ENCODE measurements at places on chromosomes 6 and 20.

DNA sequence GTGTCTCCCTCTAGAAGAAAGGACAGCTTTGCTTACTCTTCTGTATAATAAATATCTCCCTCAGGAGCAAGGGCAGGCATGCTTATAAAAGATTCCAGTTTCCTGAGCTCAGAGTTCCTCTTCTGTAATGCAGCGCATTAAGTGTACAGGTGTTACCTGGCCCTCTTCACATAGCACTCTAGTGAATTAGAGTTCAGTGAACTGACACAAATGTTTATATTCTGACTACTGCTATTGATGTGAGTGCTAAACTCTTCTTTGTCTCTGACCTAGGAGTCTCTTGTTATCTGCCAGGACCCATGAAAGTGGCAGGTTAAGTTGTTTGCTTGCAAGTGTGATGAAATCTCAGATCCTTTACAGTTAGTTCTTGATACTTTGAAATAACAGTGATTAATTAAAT, 33.5 kb downstream of the CYB5R4 start:
- DNase-seq = no peak

DNA sequence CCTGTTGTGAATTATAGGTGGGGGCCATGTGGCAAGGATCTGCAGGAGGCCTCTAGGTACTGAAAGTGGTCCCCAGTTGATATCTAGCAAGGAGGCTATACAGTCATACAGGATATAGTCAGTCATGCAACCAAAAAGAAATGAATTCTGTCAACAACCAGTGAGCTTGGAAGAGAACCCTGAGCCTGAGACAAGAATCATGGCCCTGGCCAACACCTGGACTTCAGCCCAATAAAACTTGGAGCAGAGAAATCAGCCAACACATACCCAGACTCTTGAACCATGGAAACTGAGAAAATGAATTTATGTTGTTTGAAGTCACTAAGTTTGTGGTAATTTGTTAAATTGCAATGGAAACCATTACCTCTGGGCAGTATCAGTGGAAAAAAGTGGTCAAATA, 370.2 kb downstream of the KIF16B start:
- no peak for DNase-seq

- no peak for DNase-seq
These were observed 29.4 kb upstream of the FOXO3 start for GRCh38 chr6:108531332-108531731.

- no peak for DNase-seq
These were observed 27.8 kb downstream of the ELOVL5 start for GRCh38 chr6:53320964-53321363.

GRCh38 chr20:62678553-62678952, 30.1 kb upstream of the NTSR1 start:
- DNase-seq = no peak

GRCh38 chr6:136333824-136334464, 44.3 kb upstream of the BCLAF1 start:
- DNase-seq = no peak

GRCh38 chr6:131523988-131524673, 48.9 kb upstream of the ARG1 start:
- no peak for DNase-seq

DNA sequence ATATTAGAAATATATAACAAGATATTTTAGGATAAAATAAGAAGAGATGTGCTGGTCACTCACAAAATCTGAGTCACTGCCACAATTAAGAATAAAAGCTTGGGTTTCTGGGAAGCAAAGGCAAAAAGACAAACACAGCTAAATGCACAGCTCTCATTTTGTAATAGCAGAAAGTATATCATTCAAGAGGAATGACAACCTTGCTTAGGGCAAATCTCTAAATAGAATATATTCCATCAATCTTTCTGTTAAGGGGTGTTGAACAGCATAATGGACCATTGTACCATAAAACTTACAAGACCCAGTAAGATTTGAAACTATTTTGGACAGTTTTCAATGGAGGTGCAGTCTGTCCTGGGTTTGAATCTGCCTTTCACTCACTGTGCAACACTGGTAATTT, 464.9 kb upstream of the SOX4 start:
- no peak for DNase-seq

- DNase-seq = no peak
These were observed 150.3 kb downstream of the SYCP2 start for GRCh38 chr20:59782986-59783640.

DNA sequence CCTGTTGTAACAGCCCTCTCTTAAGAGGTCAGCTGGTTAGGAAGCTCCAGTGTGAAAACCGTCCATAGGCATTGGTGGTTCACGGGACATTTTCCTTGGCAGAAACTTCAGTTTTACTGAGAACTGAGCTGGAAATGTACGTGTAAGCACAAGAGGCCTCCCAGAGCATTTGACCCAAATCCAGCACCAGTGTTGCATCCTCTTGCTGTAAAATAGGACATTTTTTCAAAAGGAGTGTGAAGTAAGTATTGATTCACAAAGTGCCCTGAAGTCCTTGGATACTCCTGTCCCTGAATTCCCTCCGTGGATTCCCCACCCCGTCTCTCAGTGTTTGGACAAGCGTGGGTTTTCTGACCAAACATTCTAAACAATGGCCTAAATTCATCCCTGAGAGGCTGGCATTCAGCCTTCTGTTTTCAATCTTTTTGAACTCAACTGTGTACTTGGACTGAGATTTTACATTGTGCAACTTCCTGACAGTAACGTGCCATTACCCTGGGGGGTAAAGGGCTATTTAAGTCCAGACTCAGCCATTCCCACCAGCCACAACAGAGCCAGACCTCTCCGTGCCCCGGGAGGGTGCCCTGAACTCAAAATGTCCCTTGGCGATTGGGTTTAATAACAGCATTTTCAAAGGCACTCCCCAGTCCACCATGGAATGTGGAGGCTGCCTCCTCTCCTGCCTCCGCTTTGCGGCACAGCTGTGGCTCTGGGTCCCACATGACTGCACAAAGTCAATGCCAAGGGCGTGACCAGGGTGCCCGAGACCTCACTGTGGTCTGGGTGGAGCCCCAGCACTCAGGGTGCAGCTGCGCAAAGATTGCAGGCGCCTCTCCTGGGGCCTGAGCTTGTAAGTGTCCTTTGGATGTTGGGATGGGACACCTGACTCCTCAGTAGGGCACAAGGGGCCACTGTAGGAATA, 92.7 kb upstream of the AFDN start:
- no peak for DNase-seq

GRCh38 chr20:24747881-24748595, 201.0 kb upstream of the CST7 start:
- DNase-seq = no peak

DNA sequence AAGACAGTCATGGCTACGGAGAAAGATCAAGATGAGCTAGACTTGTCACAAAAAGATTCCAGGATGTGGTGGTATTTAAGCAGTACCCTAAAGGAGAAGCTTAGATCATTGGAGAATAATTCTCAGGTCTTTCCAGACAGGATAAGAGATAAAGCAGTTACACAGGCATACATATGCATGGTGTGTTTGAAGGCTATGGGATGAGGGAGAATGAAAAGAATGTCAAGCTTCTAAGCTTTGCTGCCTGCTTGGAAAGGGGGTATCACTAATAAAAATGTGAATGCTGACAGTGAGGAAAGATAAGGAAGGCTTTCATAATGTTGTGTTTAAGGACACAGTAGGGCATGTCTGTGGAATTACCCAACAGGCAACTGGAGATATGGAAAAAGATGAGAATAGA, 28.1 kb downstream of the RWDD2A start:
- no peak for DNase-seq

DNA sequence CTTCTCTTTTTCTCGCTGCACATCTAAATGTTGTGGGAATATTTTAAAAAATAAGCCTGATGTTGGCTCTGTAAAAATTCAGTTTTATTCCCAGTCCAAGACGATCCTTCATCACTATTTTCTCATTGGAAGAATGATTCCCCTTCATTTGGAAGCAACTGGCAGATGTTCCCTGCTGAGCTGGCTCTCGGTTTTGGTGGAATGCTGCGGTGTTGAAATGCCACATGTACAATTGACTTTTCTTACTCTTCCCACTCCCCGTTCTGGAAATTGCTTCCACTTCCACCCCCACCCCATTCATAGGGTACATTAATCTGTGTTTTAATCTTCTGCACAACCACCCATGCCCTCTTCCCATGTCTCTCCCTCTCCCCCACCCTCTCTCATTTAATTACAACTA, 496.3 kb upstream of the MAP3K7 start:
- DNase-seq = no peak

GRCh38 chr6:18538315-18538714, 151.2 kb downstream of the RNF144B start:
- DNase-seq = no peak

Data from epithelial cell of proximal tubule (primary cell).